ENCODE measurements at places on chromosomes 2 and 18. TPM values are rescaled to one million over a fixed set of nuclear protein-coding genes. Genes with fewer than 3 reads are reported as not detected.

IL37 gene
- total RNA-seq: not detected

TOGARAM2 gene
- under 0.01 TPM for total RNA-seq

SMIM21 gene
- total RNA-seq: not detected

LANCL1 gene
- 34.5 TPM for total RNA-seq

MDH1 gene
- 147 TPM for total RNA-seq

POTEE gene
- not detected for total RNA-seq

SIX2 gene
- total RNA-seq: under 0.01 TPM

IL1RL1 gene
- 0.17 TPM for total RNA-seq

IL1RN gene
- not detected for total RNA-seq

ELOA2 gene
- total RNA-seq: not detected

CCDC68 gene
- 3.7 TPM for total RNA-seq

MAP3K19 gene
- total RNA-seq: not detected

NMUR1 gene
- total RNA-seq: not detected

ARMC9 gene
- 12.3 TPM for total RNA-seq

RAB17 gene
- total RNA-seq: under 0.01 TPM

FAM237A gene
- total RNA-seq: not detected

IL1B gene
- total RNA-seq: 0.45 TPM

FAP gene
- 40.7 TPM for total RNA-seq

MRPL30 gene
- total RNA-seq: 33.3 TPM

VWC2L gene
- not detected for total RNA-seq

ANKRD30BL gene
- total RNA-seq: not detected

ACMSD gene
- total RNA-seq: not detected

CETN1 gene
- total RNA-seq: not detected

REG3A gene
- not detected for total RNA-seq

GATA6 gene
- total RNA-seq: 9.8 TPM

BOLL gene
- total RNA-seq: not detected

SCN9A gene
- total RNA-seq: 13.6 TPM

DIS3L2 gene
- total RNA-seq: 19.6 TPM

Measured in bronchus fibroblast of lung (primary cell).